ENCODE measurements at places on chromosomes 2 and 18. TPM values are rescaled to one million over a fixed set of nuclear protein-coding genes. Genes with fewer than 3 reads are reported as not detected.

GREB1 gene
- total RNA-seq = 0.55 TPM

DNA sequence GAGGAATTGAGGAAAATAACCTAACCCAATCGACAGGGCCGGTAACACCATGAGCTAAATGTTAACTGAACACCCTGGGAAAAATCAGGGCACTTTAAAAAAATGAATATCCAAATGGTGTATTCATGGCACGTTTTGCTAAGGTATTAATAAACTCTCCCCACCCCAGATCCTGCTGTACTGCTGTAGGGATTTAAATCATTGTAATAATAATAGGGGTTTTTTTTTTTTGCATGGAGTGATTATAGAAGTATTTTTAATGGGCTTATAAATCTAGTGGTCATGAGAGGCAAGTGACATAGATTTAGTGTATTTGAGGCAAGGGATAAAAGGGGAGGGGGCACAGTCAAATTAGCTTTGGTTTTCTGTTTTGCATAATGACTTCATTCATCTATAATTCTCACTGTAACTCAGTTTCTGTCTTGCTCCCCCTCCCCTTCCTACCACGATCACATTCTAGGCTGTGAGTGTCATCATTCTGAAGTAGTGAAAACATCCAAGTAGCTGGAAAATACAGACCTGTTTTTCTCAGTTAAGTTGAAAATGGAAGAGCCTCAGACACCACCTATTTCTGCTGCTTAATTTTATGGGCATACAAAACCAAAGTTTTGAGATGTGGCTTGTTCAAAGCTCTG, 18.2 kb upstream of the MGAT5 start:
- H3K27me3 ChIP-seq = no peaks in the 10 kb centered on the region
- no peaks in the 10 kb centered on the region for H3K36me3 ChIP-seq
- H3K27ac ChIP-seq = no peak overlapping the region

DNA sequence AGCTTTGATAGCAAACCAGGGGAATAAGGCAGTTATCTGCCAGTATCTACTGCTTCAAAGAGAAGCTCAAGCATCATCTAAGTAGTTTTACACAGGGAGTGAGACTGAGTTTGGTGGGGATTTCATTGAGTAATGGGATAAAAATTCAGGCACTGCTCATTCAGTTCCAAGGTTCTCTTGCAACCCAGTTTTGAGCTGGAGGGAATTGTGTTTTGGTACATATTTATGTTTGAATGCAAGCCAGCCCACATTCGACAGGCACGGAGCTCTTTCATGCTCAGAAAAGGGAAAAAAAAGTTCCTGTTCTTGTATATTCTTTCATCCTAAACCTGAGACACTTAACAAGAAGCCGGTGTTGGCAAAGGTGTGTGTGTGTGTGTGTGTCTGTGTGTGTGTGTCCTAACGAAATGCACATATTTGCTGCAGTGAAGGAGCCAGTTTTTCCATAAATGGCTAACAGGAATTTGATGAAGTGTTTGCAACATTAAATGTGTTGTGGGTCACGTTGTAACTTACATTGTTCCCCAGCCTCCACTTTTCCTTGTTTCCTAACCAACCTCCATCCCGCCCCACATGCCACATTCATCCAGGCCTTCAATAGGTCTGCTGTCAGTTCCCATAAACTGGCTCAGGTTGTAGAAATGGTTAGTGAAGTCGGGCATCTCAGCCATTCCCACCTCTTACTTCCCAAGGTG, 311.1 kb downstream of the TXNL1 start:
- no peak overlapping the region for H3K27ac ChIP-seq
- no peak for DNase-seq
- no peaks in the 10 kb centered on the region for H3K27me3 ChIP-seq
- no peak overlapping the region for H3K4me3 ChIP-seq
- no peaks in the 10 kb centered on the region for H3K36me3 ChIP-seq

- H3K27ac ChIP-seq = no peak overlapping the region
- H3K27me3 ChIP-seq = no peaks in the 10 kb centered on the region
- DNase-seq = no peak
Measured at GRCh38 chr2:150526827-150527226, 39.4 kb upstream of the RND3 start.

DNA sequence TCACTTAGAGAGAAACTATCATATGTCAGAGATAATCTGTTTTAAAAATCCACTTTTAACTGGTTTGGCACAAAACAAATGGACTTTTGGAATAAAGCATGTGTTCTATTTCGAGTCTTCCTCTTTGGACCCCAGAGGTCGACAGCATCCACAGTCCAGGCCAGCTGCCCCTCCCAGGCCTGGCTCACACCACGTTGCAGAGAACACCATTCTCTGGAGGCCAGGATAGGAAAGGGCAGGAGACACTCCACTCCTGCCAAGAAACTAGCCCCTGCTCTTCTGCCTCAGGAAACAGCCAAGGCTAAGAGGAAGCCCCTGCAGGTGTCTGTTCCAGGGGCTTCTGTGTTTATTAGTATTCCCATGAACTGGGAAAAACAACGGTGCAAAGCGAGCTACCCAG, 456.6 kb upstream of the ID2 start:
- no peak overlapping the region for H3K27ac ChIP-seq
- DNase-seq = no peak
- H3K4me1 ChIP-seq = no peaks in the 10 kb centered on the region

DNA sequence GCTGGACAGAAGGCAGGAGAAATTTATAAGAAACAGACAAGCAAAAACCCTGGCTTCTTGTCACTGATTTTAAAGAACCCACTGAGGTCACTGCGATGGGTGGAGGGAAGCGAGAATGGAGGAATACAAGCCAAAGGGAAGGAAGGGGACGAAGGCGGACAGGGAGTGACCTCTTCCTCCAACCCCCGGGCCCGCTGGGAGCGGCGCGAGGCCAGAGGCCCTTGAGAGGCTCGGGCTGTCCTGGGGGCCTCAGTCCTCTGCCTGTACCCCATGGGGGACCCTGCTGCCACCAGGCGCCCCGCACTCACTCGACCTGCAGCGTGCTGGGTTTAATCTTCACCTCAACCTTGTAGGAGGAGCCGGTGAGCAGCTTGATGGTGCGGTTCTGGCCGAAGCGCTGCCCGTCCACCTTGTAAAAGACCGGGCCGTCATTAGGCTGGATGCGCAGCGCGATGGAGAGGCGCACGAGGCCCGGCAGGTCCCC, 793 bp downstream of the CNRIP1 start:
- H3K4me1 ChIP-seq = peaks cover 11% of the 10 kb centered on the region
- no peak overlapping the region for H3K27ac ChIP-seq
- no peaks in the 10 kb centered on the region for H3K36me3 ChIP-seq
- peaks cover 17% of the 10 kb centered on the region for H3K27me3 ChIP-seq
- H3K4me3 ChIP-seq = no peak overlapping the region

DNA sequence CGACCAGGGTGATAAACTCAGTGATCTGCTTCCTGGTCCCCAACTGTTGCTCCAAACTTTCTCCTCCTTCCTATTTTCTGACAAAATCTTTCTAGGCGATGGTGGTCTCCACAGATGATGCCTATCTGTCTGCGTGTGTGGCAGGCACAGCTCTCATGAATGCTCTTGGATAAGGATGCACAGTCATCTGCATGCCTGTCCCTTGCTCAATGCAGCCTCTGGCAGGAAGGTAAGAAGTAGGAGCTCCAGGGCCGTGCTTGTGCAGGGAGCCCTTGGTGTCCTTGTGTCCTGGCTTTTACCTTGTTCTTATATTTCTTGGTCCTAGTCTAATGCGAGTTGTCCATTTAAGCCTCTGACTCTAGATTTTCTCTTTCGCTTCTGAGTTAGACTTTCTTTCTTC, 57.5 kb downstream of the INSIG2 start:
- H3K27me3 ChIP-seq = no peaks in the 10 kb centered on the region
- H3K27ac ChIP-seq = no peak overlapping the region
- H3K4me1 ChIP-seq = no peaks in the 10 kb centered on the region
- no peak overlapping the region for H3K4me3 ChIP-seq
- DNase-seq = no peak

CNGA3 gene
- total RNA-seq = not detected

UGT1A5 gene
- total RNA-seq = not detected

SERPINB11 gene
- total RNA-seq = not detected

GRCh38 chr18:37219257-37219656, 346.3 kb downstream of the CELF4 start:
- no peaks in the 10 kb centered on the region for H3K27me3 ChIP-seq
- no peak for DNase-seq
- no peaks in the 10 kb centered on the region for H3K4me1 ChIP-seq
- H3K4me3 ChIP-seq = no peak overlapping the region

GRCh38 chr2:7377916-7378569, 460.8 kb downstream of the RNF144A start:
- no peak overlapping the region for H3K4me3 ChIP-seq
- H3K36me3 ChIP-seq = no peaks in the 10 kb centered on the region
- H3K27me3 ChIP-seq = no peaks in the 10 kb centered on the region
- no peak overlapping the region for H3K27ac ChIP-seq
- no peak for DNase-seq

HAT1 gene
- total RNA-seq = 85.1 TPM

CDH19 gene
- total RNA-seq = not detected

GRCh38 chr18:10210057-10210633, 244.3 kb upstream of the APCDD1 start:
- no peak overlapping the region for H3K4me3 ChIP-seq
- no peaks in the 10 kb centered on the region for H3K27me3 ChIP-seq
- no peak overlapping the region for H3K27ac ChIP-seq
- no peaks in the 10 kb centered on the region for H3K36me3 ChIP-seq
- H3K4me1 ChIP-seq = no peaks in the 10 kb centered on the region
- no peak for DNase-seq

DYNAP gene
- not detected for total RNA-seq

All from CD8-positive, alpha-beta memory T cell (primary cell).